ENCODE measurements at places on chromosomes 7 and 10. TPM values are rescaled to one million over a fixed set of nuclear protein-coding genes. Genes with fewer than 3 reads are reported as not detected.

DNA sequence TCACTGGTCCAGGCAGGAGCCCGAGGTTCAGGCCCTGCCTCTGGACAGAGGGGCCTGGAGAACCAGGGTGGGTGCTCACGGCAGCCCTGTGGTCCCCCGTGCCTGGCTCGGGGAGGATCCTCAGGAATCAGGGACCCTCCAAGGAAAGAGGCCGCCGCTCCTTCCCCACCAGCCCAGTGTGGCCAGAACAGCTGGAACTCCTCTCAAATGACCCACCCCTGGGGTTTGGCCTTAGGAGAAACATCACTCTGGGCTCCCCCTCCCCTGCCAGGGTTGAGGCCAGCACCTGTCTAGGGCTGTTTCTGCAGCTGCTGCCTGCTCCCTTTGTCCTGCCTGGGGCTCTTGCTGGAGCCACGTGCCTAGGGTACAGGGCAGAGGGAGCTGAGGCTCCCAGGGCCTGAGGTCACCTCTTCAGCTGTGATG is 161.0 kb downstream of the RNF216 start:
- DNase-seq: no peak

DNA sequence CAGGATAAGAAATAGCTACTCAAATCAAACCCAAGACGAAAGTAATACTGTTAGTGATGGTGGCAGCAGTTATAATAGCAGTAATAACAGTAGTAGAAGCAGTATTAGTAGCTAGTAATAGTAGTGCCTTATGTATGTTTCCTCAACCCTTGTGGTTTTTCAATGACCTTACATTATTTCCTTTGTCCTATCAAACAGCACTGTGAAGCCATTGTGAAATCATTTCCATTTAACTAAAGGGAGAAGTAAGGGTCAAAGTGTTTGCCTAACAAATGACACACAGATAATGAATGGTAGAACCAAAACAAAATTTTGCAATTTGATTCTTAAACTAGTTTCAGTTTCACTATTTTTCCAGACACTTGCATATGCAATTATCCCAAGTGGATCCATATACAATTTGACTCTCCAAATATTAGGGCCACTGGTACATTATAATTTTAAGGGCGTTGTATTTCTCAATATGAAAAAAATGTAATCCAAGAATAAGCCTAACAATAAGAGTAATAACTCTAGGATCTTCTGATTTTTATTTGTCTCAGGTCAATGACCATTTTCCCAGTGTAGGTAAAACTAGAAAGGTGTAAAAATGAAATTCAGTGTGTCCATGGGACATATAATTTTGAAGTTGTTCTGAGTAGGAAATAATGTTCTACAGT is 33.7 kb upstream of the TMEM26 start:
- DNase-seq: no peak

DNA sequence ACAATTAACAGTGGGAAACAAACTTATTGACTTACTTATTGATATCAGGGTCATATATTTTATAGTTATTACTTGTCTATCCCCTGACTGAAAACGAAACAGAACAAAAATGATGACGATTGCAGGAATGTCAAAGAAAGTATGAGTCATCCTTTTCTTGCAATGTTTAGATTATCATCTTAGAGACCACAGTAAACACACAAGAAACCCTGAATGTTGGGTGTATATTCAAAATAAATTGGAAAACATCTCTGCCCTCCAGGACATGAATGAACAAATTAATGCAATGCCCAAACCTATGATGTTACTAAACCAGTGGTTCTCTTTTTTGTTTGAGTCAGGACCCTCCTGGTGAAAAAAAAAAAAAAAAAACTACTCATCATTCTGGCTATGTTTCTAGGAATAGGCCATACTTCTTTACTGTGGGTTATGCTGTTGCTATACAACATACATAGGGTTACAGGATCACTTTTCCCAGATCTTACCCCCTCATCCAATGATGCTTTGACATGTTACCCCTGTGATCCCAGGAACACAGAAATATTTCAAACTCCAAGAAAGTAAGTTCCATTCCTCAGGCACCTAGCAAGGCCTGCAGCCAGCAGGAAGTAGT is 623.4 kb upstream of the IGFBP3 start:
- no peak for DNase-seq

- DNase-seq: no peak
These were observed 95.7 kb upstream of the EEPD1 start for GRCh38 chr7:36057323-36057722.

- DNase-seq: no peak
These were observed 751.8 kb downstream of the KCNMA1 start for GRCh38 chr10:76885816-76886215.

GHRHR gene
- total RNA-seq: not detected

AKR1C4 gene
- not detected for total RNA-seq

TMEM236 gene
- 0.76 TPM for total RNA-seq

ANKRD61 gene
- not detected for total RNA-seq
